ENCODE measurements at places on chromosomes 12 and 14. TPM values are rescaled to one million over a fixed set of nuclear protein-coding genes. Genes with fewer than 3 reads are reported as not detected.

Gene IL31
- not detected for polyA plus RNA-seq

Gene TAC3
- polyA plus RNA-seq, result 0.24 TPM

Gene AQP6
- 0.11 TPM for polyA plus RNA-seq

Gene EML5
- 1.0 TPM for polyA plus RNA-seq

Gene ADCY4
- polyA plus RNA-seq, result 8.4 TPM

Gene HSPA2
- 6.3 TPM for polyA plus RNA-seq

- no peak for DNase-seq
Measured at GRCh38 chr12:69440016-69440415, 30.2 kb upstream of the FRS2 start.

- DNase-seq, result no peak
Measured at GRCh38 chr14:90750191-90750590, 66.0 kb downstream of the TTC7B start.

- DNase-seq, result no peak
Measured at GRCh38 chr12:108857158-108857407, 300 bp downstream of the SSH1 start.

DNA sequence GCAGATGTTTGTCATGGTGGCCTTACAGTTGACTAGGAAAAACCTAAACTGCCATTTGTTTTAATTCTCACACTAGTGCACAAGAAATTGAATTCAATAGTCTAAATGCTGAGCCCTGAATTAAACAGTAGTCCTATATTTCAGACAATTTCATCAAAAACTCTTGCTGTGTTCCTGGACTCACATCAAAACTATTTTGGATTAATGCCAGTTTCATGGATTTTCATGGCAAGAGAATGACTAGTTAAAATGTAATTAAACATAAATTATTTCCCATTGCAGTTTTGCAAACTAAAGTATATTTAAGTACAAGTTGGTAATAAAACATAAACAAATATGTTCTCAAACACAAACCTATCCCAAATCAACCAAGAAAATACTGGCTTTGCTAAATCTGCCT is 468.0 kb upstream of the PRICKLE1 start:
- DNase-seq, result no peak

GRCh38 chr12:127145929-127146789 is 1120.8 kb upstream of the TMEM132C start:
- peak; percentile 86 for DNase-seq

DNA sequence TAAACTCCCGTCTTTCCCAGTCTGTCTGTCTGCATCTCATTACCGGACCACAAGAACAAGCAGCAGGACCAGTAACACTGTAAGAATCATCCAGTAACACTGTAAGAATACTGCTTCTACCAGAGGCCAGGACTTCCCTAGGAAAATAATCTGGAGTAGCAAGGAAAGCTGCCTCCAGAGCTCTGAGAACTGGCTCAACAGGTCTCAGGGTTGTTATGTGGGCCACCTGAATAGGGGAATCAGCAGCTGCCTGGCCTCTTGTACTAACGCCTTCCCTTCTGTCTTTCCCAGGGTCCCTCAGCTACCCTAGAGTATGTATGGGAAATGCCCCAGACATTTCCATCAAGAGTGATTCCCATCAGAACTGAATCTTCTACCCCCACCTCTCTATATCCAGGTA is 954 bp upstream of the SLC39A2 start:
- DNase-seq, result no peak

GRCh38 chr14:21999402-21999801 is 325.8 kb upstream of the OR4E1 start:
- DNase-seq, result no peak

DNA sequence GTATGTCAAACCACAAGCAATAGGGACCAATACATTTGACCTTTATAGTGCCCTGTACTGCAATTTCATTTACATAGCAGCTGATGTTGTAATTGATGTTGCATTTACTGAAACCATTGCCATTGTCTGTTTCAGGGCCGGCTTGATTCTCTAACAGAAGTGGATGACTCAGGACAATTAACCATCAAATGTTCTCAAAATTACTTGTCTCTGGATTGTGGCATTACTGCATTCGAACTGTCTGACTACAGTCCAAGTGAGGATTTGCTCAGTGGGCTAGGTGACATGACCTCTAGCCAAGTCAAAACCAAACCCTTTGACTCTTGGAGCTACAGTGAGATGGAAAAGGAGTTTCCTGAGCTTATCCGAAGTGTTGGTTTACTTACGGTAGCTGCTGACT is 216.0 kb downstream of the AKAP6 start:
- no peak for DNase-seq

DNA sequence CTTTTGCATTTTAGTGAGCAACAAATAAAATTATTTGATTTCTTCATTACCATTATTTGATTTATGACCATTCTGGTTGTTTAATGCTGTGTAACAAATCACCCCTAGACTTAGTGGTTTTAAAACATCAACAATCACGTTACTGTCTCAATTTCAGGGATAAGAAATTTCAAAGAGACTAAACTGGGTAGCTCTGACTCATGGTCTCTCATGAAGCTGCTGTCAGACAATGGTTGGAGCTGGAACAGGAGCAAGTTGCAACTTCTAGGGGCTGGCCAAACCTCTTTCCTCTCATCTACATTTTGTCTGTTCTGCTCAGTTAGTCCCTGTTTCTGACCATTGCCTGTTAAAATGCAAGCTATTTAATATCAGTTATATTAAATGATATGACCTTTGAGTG is 517.0 kb downstream of the KCNH5 start:
- DNase-seq, result no peak

DNA sequence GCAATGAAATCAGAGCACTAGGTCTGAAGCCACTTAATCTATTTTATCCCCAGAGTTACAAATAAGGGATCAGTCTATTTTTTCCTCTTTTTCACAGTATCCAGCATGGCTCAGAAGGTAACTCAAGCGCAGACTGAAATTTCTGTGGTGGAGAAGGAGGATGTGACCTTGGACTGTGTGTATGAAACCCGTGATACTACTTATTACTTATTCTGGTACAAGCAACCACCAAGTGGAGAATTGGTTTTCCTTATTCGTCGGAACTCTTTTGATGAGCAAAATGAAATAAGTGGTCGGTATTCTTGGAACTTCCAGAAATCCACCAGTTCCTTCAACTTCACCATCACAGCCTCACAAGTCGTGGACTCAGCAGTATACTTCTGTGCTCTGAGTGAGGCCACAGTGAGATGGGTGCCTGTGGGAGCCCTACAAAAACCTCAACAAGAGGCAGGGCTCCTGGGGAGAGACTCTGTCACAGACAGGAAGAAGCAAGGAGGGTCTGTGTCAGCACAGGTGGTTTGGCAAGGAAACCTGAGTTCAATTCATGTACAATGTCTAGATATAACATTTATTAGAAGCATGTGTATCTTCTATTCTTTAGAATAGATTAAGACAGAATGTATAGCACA is 334.3 kb upstream of the OR4E1 start:
- DNase-seq, result no peak

DNA sequence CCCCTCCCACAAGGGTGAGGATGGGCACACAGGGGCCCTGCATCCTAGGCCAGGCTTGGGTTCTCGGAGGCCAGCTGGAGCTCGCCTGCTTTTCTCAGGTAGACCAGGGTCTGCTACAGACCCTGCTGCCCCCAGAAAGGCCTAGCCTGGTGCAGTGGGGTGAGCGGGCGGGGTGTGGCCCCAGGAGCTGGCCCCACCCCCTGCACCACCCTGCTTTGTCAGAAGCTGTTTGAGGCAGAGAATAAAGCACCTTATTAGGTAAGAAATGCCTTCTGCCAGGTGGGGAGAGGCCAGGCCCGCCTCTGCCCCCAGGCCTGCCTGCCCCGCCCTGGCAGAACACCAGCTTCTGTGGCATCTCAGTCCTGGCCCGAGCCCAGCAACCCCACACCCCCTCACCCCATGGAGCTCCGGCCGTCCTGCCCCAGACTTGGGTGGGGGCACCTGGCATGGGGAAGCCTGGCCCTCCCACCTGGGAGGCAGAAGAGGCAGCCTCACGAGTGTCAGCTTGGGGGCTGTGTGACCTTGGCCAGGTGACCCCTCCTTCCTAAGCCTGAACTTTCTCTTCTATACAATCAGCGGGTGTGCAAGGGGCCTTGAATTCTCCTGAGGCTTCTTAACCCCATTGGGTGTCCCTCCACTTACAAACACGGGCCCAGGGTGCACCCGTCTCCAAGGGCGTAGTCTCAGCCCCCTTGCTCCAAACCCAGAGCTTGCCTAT is 43.2 kb downstream of the KRT80 start:
- no peak for DNase-seq

- no peak for DNase-seq
Measured at GRCh38 chr14:70890826-70891659, 16.2 kb upstream of the PCNX1 start.
